Activated CD4-positive, alpha-beta T cell treated with anti-CD3 and anti-CD28 coated beads, Interleukin-10, Interleukin-2, amounts not matched to agents 100 ng/mL and 50 ng/mL, durations not matched to agents 16 hours and 8 hours (primary cell): ENCODE measurements at places on chromosomes 2 and 18.

DNA sequence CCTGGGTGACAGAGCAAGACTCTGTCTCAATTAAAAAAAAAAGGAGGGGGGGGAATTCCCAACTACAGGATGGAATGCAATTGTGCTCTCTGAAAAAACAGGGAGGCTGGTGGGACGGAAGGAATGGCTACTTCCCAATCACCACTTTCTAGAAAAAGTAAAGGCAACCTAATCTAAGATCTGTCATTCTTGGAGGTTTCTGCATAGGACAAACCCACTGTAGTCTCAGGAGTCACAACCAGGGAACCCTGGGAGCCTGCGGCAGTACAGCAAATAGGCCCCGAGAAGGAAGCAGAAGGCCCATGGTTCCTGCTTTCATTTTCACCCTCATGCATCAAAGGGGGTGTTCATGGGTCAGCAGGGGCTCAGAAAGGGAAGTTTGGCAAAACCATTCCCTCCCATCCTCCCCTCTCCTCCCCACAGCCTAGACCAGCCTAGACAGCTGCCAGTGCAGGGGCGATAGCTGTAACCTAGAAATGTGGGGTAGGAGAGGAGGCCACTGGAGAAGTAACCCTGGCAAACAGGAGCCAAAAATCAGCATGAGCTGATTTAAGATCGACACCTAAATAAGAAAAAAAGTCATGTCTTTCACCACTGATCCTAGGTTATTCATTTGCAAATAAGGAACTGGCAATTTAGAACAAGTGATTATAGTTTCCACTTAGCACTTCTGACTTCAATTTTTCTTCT is 48.0 kb downstream of the TRABD2A start:
- peak; percentile 29 for DNase-seq

- DNase-seq = no peak
Observed at GRCh38 chr18:56089612-56090258, 501.7 kb upstream of the TCF4 start.

- DNase-seq = no peak
Observed at GRCh38 chr2:20836521-20836920, 13.6 kb upstream of the LDAH start.

- no peak for DNase-seq
Observed at GRCh38 chr2:30462131-30462857, 15.2 kb downstream of the LCLAT1 start.

DNA sequence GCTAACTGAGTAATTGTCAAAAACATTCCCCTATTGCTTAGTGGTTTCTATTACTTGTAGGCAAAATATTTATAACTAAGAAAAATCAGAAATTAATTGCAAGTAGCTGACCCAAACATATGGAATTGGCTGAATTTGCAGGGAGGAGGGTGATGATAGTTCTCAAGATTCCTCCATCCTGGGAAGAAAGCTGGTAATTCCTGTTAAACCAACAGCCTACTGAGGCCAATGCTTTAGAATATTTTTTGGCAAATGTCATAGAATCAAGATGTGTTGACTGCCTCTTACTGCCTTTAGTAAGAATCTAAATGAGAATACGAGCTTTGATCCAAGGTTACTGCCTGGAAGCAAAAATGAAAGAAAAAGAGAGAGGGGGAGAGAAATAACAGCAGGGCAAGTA is 120.0 kb downstream of the COL6A3 start:
- no peak for DNase-seq
